ENCODE measurements at places on chromosomes 2 and 18.

GRCh38 chr2:107303964-107304363, 418.0 kb upstream of the ST6GAL2 start:
- DNase-seq, result no peak

DNA sequence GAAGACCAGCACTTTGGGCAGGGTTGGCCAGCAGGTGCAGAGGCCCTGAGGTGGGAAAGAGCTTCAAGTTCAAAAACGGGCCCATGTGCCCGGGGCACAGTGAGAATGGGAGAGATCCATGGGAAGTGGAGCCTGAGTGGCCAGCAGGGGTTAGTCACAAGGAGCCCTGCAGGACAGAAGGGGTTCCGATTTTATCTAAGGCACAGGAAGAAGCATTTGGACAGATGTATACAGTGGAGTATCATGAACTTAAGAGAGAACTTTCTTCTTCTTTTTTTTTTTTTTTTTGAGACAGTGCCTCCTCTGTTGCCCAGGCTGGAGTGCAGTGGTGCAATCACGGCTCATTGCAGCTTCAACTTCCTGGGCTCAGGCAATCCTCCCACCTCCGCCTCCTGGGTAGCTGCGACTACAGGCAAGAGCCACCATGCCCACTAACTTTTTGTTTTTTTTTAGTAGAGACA, 24.0 kb downstream of the WIPF1 start:
- no peak for DNase-seq

- DNase-seq, result no peak
These were observed 5.9 kb downstream of the SP9 start for GRCh38 chr2:174340400-174341292.

GRCh38 chr2:169619946-169620345, 35.8 kb downstream of the PPIG start:
- DNase-seq, result no peak

GRCh38 chr2:231219289-231219688, 20.9 kb downstream of the ARMC9 start:
- no peak for DNase-seq

DNA sequence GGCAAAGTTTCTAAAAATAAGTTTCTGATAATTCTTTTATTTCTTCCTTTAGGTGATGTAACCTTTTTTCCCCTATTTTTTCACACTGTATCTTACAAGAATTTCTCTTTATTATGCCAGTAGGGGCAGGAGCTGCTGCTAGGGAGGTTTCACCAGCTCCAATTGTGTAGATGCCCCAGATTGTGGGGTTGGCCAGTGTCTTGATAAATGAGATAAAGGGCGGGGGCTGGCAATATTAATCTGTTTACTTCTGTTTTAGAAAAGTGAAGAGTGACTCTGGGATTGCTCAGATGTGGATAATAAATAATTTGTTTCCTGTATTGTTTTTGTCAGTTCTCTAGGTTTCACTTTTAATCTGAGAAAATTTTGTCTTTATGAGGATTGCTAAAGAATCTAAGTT, 190.4 kb downstream of the MC4R start:
- no peak for DNase-seq

DNA sequence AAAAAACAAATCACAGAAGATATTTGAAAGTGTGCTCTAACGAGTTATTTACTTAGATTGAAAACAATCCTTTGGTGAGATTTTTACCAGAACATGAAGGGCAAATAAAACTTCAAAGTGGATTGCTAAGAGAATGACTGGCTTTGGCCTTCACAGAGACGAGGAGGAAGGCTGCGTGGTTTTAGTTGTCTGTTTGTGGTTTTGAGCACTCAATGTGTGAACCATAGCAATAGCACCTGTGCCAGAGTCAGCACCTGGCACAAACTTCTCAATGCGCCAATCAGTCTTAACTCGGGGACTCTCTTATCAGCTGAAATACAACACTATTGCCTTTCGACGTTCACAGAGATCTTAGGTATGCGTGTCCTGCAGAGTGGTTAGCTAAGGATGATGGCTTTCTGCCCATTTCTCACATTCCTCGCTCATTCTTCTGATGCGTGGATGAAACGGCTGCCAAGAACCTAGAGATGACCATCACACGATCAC, 70.0 kb downstream of the MBP start:
- DNase-seq, result peak; percentile 45

GRCh38 chr18:13681701-13682100, 44.7 kb downstream of the FAM210A start:
- DNase-seq, result no peak

- no peak for DNase-seq
These were observed 233.0 kb downstream of the TFCP2L1 start for GRCh38 chr2:121052023-121052422.

DNA sequence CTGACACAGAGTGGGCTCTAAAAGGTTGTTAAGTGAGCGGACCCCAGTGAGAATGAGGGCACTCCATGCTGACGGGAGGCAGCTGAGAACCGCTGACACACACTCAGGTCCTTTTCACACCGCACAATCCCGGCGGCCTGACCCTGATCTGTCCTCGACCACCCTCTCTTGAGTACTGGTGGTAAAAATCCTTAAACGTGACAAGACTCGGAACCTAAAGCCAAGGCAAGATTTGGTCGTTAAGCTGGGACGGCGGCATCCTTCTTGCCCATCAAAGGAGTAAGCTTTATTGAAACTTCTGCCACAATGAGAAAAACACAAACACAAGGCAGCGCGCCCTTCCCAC, 569 bp downstream of the TMX3 start:
- no peak for DNase-seq

DNA sequence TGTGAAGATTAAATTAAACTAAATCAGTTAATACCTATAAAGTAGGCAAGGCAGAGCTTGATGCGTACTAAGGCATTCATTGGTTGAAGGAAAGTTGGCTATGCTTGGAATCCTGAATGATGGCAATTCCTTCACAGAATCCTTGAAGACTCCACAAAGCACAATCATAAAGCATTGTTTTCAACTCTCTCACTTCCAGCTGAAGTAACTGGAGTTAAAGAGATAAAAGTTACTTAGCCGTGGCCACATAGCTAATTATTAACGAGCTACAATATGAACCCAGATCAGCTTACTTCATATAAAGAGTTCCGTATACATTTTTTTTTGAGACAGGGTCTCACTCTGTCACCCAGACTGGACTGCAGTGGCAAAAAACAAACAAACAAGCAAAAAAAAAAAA, 483.9 kb upstream of the DDX18 start:
- no peak for DNase-seq

- DNase-seq, result no peak
These were observed 96.0 kb upstream of the CDCA7 start for GRCh38 chr2:173258701-173259100.

DNA sequence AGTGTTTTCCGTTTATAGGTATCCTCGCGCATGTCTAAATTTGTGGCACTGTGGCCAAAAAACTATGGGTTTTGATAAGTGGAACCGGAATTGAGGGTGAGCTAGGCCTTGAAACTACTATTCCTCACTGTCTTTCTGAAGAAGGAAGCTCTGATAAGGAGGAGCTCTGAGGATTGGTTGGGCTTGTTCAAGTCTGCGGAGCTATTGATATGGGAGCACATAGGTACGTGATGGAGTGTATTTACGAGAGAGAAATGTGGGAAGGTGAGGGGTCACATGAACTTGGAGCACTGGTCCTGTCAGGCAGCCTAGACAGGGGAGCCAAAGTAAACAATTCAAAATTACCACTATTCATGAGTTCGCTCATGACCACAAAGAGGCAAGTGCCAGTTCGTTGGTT, 131.4 kb downstream of the BABAM2 start:
- no peak for DNase-seq

GRCh38 chr2:168515502-168515901, 59.4 kb downstream of the CERS6 start:
- no peak for DNase-seq

DNA sequence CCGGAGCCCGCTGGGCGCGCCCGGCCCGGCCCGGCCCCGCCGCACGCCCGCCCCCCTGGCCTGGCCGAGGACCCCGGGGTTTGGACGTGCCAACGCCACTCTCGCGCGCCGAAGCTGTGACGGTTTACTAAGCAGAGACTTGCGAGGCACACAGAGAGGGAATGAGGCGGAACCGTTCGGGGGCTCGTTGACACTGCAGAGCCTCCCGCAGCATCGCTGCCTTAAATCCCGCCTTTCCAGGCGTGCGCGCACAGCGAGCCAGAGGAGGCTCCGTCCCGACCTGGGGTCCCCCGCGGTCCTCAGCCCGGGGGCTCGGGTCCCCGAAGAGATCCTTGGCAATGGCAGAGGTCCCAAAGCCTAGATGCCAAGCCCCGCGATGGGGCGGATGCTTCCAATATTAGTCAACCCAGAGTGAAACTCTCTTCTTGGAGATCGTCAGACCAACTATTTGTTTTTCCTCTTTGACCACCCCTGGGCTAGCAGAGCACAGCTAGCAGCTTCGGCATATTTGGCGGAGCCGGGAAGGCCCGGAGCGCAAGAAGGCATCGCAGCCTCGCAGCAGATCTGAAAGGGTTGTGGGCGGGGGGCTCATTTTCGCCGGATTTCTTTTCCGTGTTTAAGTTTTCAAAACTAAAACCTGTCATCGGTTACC, at the start of gene ZNF385B:
Gene ZNF385B (minus strand): TSS at position 197 of the 652 bp plus-strand sequence.
- no peak for DNase-seq

DNA sequence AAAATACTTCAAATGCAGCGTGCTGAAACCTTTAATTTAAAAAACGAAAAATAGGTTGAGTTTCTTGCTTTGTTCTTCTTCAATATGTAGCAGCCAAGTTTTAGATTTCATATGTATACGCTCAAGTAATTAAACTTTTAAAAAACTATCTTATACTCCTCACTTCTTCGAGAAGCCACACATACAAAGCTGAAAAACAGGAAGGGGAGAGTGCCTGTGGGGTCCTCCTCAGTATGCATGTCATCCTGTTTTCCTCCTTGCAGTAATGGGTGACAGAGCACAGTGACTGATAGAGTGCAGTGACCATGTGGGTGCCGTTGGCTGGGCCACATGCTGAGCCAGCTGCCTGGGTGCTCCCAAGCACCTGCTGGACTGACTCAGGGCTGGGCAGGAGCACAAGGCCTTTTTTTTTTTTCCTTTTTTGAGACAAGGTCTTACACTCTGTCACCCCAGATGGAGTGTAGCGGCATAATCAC, 33.3 kb downstream of the UXS1 start:
- DNase-seq, result no peak

DNA sequence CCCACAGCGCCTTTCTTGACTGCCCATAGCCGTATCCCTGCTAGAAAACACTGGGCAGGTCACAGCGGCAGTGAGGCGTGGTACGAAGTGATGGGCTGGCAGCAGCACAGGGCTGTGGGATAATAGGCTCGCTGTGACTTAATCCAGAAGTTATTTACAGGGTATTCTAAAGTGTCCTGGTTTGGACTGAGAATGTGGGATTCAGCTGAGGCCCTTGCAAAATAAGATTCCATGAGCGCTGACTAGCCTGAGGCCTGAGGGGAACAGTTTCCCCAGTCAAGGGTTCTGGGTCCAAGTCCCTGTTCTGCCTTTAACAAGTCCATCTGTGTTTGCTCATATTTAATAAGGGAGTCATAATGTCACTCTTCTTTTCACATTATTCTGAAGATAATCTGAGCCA, 34.6 kb downstream of the SETBP1 start:
- no peak for DNase-seq

GRCh38 chr2:54342603-54343002, 86.6 kb upstream of the TSPYL6 start:
- DNase-seq, result no peak

GRCh38 chr2:29317077-29317517, 201.9 kb downstream of the CLIP4 start:
- DNase-seq, result no peak

GRCh38 chr18:79935098-79935480, 16.4 kb downstream of the SLC66A2 start:
- DNase-seq, result no peak

GRCh38 chr2:239965318-239965717, 59.8 kb downstream of the NDUFA10 start:
- no peak for DNase-seq

GRCh38 chr18:59733421-59733820, 36.2 kb upstream of the CCBE1 start:
- no peak for DNase-seq

GRCh38 chr2:10576456-10576855, 113.3 kb downstream of the NOL10 start:
- no peak for DNase-seq

DNA sequence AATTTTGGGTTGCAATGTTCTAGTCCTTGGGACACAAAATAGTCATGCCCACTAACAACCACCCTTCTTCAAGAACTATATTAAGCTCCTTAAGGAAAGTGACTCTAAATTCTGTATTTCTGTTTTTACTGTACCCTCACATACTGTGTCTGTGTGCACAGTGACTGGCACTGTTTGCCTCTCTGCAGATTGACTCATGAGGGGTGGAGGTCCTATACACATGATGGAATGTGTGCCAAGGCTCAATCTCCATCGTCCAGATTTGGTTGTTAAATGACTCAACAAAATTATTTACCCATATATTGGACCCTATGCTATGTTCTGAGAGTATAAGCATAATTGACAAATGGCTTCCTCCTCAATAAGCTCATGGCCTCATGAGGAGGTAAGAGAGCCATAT, 126.6 kb upstream of the CWC22 start:
- DNase-seq, result no peak

DNA sequence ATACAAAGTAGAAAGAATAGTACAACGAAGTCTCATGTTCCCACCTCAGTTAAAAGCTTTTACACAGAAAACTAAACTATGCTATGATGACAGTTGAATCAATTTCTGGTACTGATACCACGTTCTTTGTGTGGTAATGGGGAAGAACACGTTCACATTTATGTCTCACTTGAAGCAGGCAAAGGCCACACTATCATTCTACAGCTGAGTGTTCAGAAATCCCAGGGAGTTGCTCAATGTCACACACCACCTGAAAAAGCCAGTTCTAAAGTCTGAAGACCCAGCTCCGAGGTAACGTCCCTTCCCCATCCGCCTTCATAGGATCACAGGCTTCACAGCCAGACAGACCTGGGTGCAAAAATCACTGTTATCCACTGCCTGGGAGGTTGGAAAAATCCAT, 8.9 kb downstream of the RNF149 start:
- DNase-seq, result no peak

- DNase-seq, result no peak
These were observed 21.1 kb downstream of the PER2 start for GRCh38 chr2:238267341-238267710.

DNA sequence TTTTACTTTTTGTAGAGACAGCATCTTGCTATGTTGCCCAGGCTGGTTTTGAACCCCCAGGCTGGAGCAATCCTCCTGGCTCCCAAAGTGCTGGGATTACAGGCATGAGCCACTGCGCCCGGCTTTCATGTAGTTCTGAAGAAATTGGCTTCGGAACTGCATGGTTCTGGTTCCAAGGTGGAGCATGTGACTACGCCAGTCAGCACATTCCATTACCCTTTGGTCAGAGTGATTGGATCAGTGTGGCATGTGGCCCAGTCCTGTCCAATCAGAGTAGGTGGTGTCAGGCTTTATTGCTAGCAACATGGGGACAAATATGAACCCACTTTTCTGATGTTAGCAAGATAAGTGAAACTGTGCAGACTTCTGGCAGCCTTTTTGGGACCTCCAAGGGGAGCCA, 16.3 kb upstream of the ATOH8 start:
- no peak for DNase-seq

DNA sequence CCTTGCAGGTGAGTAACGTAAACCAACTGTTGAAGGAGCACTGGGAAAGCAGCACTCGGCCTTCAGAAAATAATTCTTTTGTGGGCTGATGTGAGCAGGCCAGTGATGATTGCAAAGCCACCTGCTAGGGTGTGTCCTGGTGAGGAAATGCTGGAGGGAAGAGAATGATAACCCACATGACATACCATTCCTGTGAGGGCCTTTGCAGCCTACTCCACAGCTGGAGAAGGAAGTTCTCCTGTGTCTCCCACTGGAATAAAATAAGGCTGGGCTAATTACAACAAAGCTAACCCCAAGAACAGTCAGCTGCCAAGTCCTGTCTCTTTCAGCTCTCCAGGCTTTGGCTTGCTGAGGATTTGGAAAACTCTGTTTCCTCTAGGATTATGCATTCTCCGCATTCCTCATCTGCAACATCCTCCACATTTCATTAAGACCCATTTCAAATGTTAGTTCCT, 16.7 kb upstream of the DSG1 start:
- DNase-seq, result no peak

Measured in stimulated activated CD4-positive, alpha-beta T cell treated with anti-CD3 and anti-CD28 coated beads, Interleukin-15, amount 100 ng/mL, for 1 hour (primary cell).